ENCODE measurements at places on chromosomes 5 and 9.

GRCh38 chr5:138935466-138935865 lies 60.3 kb upstream of the LRRTM2 start:
- DNase-seq, result no peak

GRCh38 chr5:143920772-143921171 lies 108.8 kb downstream of the HMHB1 start:
- DNase-seq, result peak; percentile 74

GRCh38 chr9:13295556-13295955 lies 16.1 kb upstream of the MPDZ start:
- DNase-seq, result no peak

DNA sequence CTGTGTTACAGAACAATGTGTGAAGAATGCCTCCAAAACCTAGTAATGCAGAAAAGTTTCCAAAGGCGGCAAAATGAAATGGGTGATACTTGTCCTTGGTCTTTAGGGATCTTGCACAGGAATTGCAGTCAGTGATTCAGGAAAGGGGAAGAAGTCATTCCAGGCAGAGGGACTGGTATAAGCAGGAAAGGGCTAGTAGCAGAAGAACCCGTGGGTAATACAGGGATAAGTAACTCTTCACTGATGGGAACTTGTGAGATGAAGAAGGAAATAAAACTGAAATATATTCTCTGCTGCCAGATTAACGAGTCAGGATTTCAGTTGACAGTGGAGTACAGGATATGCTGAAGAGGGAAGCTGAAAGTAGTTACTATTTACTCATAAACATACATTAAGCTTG lies 1.2 kb downstream of the SRFBP1 start:
- peak; percentile 26 for DNase-seq

DNA sequence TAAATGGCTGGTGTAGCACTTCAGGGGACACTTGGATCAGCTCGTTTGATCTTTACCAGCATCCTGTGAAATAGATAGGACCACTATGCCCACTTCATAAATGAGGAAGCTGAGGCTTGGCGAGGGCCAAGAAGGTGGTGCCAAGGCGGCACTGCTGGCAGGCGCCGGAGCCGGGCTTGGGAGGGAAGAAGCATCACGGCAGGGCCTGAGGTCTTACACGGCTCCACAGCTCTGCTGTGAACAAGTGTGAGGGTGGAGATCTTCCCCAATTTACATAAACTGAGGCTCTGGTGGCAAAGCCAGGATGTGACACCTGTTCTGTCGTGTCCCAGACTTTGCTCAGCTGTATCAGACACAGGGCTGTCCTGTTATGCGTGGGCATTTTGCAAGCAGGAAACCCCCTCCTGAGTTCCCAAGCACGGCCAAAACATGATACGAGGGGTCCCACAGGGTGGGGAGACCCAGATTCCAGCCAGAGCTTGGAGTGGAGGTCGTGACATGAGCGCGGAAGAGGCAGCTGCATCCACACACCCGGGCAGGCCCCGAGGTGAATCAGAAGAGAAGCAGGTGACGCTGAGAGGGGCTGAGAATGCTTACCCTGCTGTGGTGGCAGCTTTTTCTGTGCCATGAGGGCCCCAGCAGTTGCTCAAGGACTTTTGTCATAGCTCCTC lies 117.5 kb upstream of the BOD1 start:
- DNase-seq, result no peak

DNA sequence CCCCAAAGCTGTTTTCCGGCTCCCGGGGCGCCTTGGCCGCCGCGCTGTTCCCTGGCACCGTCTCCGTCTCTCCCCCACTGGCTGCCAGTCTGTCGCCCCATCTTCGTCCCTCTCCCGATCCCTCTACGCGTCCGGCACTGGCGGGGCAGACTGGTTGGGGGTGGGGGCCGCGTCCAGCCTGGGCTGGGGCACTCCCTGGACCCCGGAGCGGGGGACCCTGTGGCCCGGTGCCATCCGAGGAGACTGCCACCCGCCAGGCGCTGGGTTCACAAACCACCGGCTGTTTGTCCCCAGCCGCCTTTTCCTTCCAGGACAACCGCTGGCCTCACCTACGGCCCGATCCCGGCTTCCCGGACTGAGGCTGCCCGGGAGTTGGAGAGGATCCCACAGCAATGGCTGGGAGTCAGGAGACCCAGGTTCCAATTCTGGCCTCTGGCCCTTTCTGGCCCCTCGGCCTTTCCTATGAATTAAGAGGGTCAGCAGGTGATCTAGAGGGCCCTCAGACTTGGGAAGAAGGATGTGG lies 1.0 kb upstream of the FIBCD1 start:
- DNase-seq, result no peak

DNA sequence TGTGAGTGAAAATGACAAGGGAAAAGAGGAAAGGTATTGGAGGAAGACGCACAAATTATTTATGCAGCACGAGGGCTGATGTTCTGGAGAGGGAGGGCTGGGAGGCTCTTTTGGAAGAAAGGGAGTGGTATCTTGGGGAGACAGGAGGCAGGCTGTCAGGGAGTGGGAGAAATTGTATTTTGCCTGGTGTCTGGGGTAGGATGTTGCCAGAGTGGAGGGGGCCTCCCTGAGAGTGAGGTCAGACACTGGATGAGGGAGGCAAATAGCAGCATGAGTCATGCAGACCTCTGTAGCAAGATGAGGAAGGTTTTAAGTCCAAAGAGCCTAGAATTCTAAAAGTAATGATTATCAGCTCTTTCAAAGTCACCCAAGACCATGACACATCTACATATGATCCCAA lies 158.0 kb downstream of the DMRT2 start:
- DNase-seq, result peak; percentile 87

DNA sequence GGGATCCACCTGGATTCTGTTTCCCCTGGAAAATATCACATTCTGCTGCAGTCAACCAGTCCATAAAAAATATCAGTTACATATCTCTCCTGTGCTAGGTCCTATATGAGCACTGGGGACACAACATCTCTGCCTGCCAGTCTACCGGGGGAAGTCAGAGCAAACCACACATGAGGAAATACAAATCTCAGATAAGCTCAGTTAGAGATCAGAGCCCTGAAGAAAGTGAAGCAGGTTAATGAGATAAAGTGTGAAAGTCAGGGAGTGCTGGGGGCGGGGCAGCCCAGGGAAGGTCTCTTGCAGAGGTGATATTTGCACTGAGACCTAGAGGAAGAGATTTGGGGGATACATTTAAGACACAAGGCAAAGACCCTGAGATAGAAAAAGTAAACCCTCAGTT lies 67.8 kb upstream of the SLC1A1 start:
- no peak for DNase-seq

- peak; percentile 52 for DNase-seq
These were observed 14.0 kb upstream of the TCF7 start for GRCh38 chr5:134100283-134101091.

DNA sequence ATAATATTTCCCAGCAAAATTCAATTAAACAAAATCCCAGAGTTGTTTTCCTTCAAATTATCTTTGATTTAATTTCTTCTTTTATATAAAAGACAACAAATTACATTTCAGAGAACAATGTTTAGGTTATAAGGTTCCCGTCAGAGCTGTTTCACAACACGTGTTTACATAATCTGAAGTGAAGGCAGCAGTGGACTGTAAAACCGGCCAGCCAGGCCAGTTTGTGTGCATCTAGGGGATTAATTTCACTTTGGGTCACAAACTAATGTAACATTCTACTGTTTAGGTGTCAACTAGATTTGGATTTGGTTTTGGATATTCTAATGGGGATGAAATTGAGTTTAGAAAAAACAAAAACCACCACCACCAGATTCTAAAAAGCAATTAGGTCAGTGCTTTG lies 86.5 kb upstream of the PLPP1 start:
- no peak for DNase-seq

GRCh38 chr5:64744914-64745313 lies 23.6 kb downstream of the SREK1IP1 start:
- DNase-seq, result no peak

- DNase-seq, result no peak
These were observed 37.2 kb downstream of the ZMAT2 start for GRCh38 chr5:140737486-140737885.

DNA sequence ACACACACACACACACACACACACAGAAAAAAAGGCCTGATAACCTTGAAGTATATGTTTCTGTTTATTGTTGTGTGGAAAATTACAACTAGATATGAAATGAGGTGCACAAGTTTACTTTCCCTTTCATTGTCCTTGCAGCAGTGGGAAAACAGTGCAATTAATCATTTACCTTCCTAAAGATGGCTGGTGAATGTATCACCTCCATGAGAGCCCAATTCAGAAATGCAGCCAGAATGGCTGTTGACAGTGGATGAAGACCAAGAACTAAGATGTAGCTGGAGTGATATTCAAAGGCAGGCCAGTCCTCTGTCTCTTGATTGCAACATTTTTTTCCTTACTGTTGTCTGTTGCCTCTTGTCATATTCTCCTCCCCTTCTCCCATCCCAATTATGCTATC lies 49.6 kb upstream of the EIF4EBP3 start:
- DNase-seq, result no peak

DNA sequence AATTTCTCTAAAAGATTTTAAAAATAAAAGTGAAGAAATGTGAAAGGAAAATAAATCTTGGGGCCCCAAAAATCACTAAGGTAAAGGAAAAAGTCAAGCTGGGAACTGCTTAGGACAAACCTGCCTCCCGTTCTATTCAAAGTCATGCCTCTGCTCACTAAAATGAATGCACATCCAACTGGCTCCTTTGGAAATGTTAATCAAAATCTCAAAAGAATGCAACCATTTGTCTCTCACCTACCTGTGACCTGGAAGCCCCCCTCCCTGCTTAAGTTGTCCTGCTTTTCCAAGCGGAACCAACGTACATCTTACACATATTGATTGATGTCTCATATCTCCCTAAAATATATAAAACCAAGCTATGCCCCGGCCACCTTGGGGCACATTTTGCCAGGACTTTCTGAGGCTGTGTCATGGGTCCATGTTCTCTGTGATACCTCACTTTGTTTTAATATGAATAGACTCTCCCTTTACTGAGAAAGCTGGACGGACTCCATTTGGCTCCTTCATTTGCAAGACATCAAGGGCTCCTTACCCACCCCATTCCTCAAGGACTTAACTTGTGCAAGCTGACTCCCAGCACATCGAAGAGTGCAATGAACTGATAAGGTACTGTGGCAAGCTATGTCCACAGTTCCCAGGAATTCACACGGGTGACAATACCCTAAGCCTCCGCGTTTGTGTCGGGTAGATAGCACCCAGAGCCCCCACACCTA lies 164.3 kb downstream of the SMC2 start:
- no peak for DNase-seq
